ENCODE measurements at places on chromosomes 16 and 17.

DNA sequence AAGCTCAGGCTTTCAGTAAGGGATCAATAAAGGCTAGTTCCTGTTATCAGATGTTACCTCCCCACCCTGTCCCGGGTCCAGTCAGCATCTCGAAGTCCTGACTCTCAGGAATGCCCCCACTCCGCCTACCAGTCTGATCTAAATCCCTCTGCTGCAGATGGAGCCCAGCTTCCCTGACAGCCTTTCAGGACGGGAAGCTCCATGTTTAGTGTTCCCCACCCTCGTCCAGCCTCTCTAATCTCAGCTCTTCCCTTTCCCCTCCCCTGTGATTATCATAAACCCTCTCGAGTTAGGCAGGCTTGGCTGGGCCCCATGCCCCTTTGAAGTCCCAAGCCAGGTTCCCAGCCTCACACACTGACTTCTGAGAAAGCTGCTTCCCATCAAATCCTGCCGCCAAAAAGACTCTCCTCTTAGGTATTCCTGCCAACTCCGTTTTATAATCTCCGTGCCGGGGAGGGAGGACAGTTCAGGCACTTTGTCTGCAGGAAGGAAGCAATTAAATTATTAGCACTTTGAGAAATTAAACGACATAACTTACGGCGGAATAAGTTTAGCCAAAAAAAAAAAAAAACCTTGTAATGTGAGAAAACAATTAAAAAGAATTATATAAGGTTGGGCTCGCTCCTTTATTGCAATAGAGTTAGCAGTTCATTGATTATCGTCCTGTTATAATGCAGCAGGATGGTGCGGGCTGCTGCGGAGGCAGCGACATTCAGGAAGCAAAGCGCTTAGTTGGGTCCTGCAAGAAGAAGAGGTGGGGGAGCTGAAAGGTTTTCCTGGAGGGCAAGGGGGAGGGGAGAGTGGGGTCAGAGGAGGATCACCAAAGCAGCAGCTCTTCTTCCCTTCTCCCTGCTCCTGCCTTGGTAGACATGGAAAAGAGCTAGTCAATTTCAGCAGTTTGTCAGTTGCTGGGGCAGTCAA lies 16.8 kb upstream of the ETV4 start:
- DNase-seq: no peak

DNA sequence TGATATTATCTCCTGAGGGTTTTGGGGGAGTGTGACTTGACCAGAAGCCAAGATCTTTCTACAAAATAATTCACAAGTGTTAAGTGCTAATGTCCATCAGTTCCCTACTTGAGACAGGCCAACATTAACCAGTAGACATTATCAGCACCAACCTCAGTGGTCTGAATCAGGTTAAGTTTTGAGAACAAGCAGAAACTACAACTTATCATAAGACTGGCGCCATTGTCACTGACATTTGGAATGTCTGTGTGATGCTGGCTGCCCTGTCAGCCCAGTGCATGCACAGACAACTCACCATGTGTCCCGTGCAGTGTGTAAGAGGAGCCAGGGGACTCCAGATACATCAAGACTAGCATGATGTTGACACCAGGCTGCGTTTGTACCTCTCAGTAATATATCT lies 76.8 kb downstream of the CCDC182 start:
- DNase-seq: no peak

DNA sequence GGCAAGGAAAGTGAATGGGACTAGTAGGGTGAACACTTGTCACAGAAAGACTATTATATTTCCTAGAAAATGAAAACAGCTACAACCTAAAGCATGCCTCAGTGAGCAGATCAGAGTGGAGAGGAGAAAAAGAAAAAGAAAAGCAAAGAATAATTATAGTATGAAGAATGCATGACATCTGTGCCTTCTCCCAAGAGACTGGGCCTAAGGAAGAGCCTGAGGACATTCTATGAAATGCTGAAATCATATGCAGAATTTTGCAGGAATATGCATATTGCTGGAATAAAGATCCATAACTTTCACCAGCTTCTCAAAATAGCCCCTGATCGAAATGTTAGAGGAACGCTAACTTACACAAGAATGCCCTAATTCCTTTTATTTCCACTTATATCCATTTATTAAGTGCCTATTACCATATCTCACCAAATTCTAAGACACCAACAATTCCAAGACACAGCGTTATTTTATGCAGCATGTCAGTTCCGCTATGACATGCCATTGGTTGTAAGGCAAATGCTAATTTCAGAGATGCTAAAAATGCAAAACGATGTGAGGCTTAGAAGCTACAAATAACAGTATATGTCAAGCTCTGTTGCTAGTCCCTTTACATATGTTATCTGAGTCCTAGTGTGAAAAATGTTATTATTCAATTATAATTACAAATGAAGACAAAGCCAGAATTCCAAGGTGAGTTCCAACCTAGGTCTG lies 171.0 kb downstream of the SLC39A11 start:
- DNase-seq: no peak

- DNase-seq: no peak
Measured at GRCh38 chr17:31778523-31778922, 80.5 kb downstream of the COPRS start.

DNA sequence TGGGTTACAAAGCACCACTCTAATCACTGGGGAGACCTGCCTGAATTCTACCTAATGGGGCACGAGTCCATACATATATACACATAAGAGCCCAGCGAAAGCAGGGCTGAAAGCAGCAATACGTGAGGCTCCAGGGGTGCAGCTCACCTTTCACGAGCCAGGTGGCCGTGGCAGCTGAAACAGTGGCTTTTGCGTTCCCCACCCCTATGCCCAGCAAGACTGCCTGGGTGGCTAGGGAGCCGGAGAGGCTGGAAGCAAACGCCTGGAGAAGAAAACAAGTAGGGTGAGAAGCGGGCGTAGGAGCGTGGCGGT lies 618 bp downstream of the RUSF1 start:
- DNase-seq: no peak

Measured in omental fat pad (tissue), 4 donors.